EL (cell line): ENCODE measurements at places on chromosomes 5 and 9.

DNA sequence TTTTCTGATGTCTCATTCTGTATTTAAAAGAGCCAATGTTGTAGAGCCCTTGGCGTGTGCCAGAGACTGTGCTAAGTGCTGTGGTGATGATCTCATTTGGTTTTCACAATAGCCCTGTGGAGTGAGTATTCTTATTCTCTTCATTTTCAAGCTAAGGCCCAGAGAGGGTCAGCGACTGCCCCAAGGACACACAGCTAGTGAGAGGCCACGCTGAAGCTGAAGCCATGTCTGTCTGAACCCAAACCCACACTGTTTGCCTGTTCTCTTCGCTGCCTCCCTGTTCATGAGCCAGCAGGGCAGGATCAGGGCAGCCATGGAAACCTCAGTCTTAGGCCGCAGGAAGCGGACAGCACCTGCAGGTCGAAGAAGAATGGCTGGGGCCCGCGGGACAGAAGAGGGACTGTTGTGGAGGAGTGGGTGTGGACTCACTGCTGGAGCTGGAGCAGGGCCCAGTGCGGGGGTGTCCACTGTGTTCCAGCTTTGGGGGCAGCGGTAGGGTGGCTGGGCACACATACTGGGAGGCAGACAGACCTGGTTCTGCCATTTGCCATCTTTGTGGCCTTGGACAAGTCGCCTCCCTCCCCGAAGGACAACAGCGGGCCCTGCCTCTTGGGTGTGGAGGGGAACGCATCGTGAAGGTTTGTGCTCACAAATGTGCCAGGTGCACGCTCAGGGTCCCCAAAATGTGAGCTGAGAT lies 257.9 kb upstream of the MVB12B start:
- no peak for DNase-seq

- DNase-seq = peak; percentile 48
Measured at GRCh38 chr9:134099123-134099761, 31.4 kb upstream of the BRD3 start.

DNA sequence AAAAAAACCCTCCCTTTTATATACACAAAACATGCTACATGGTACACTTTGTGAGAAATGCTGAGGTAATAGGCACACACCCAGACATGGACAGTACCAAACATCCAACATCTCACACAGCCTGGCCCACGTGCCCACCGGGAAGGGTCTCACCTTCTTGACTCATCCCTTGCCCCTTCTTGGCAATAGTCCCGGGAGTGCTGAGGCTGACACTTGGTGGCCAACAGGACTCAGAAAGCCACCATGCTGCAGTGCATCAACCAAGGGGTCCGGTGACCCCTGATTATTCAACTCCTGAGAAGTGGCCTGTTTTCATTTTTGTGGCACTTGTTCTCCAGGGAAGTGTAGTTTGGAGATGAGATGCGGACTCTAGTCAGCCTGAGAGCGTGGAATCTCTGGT lies 35.0 kb downstream of the ANGPTL2 start:
- no peak for DNase-seq

- DNase-seq = no peak
Measured at GRCh38 chr5:141760193-141760592, 78.2 kb upstream of the ARAP3 start.
